ENCODE measurements at places on chromosomes 12 and 14.

DNA sequence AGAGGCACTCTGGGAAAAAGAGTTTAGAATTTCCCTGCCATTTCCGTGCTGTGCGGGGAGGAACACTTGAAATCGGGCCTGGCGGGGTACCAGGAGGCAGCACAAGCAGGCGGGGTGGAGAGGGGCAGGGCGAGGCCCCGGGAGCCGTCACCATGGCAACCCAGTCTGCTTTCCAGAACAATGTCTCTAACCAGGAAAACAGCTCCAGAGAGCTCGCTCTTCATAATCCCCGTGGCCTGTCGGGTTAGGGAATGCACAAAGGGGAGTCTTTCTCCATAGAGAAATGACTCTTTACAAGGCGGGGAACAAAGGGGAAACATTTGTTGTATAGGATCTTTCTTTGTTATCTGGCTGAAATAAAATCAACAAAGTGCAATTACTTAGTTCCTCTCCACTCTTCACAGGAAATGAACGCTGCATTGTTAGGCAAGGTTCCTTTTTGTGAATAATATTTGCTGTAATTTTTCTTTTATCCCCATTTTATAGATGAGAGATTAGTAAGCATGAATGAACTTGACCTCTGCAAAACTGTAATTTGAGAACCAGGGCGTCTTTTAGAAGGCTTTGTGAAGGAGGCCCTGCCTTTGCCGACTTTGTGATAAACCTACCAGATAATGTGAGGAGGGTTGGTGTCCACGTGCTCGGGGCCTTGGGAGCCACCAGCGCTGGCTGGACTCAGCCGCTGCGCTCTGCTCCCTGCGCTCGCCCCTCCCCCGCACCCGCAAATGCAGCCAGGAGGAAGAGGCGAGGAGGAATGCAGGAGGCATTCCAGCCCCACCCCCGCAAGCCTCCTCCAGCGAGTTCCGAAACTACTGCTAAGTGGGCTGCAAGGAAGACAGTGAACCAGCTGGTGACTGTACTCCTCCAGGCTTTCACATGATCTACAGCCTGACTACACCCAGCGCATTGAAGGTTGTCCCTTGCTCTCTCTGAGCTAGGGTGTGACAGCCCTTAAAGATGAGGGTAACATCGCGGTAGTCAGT is 105.2 kb upstream of the ATF7IP start:
- DNase-seq: peak; percentile 97

- no peak for DNase-seq
Measured at GRCh38 chr12:102570256-102570655, 89.9 kb upstream of the IGF1 start.

DNA sequence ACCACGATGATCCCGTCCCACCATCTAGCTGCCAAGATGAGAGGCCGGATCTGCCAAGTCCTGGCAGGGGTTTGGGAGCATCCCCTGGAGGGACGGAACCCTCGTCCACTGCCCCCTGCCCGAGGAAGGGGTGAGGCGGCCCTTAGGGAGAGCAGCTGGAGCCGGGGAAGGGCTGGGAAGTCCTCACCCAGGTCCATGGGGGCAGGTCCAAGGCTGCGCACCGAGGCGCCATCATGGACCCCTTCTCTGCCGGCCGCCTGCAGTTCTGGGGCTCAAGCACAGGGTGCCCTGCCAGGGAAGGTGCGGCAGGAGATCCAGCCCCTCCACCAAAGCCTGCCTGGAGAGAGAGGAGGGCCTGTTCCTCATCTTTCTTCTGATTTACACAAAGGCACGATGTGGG is 17.6 kb upstream of the FBRSL1 start:
- no peak for DNase-seq

- no peak for DNase-seq
Measured at GRCh38 chr12:4960547-4960946, 50.8 kb downstream of the KCNA1 start.

DNA sequence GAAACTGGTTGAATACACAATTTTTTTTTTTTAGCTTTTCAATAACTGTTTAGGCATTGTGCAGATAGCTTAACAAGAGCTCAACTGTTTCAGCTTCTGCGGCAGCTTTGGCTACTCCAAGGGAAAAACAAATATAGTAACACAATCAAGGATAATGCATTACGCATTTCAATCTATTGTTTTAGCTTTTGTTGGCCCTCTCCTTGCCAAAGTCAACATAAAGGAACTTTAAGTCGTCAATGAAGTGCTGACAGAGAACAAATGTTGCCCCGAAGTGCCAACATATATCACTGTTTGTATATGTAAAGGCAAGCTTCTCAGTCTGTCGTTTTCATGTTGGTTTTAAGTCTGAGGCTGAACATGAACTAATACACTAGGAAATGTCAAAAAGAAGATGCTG is 1087.4 kb upstream of the FLRT2 start:
- DNase-seq: no peak

- DNase-seq: no peak
Measured at GRCh38 chr12:11861155-11861863, 209.4 kb upstream of the BCL2L14 start.

DNA sequence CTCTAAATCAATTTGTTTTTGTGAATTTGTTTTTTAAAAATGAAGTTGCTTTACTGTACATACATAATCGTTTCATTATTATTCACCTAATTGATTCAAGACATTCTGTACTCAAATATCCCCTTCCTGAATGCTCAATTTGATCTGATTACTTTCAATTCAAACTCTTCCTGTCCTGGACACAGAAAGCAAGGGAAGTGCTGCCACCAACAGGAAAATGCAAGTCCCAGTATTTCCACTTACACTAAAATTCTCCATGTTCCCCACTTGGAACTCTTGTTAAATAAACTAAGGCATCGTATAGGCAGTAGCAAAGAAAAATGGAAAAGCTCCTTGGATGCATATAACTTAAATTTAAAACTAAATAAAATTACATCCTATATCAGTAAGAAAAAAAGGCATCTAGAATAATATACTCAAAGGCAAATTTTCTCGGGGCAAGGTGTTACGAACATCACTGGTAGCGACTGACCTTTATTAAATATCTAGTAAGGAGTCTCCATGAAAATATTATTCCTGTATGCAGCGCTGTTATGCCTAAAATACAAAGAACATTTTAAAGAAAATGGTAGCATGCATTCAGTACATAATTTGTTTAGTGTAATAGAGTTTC is 72.0 kb upstream of the DBX2 start:
- no peak for DNase-seq

GRCh38 chr14:95054346-95055280 is 102.7 kb downstream of the DICER1 start:
- no peak for DNase-seq

- no peak for DNase-seq
Measured at GRCh38 chr12:93245543-93245942, 132.2 kb upstream of the NUDT4 start.

GRCh38 chr12:26906704-26907103 is 31.1 kb downstream of the INTS13 start:
- DNase-seq: no peak

GRCh38 chr12:104805186-104805585 is 152.9 kb downstream of the SLC41A2 start:
- DNase-seq: no peak

GRCh38 chr14:89936654-89937185 is 17.8 kb downstream of the EFCAB11 start:
- DNase-seq: no peak

DNA sequence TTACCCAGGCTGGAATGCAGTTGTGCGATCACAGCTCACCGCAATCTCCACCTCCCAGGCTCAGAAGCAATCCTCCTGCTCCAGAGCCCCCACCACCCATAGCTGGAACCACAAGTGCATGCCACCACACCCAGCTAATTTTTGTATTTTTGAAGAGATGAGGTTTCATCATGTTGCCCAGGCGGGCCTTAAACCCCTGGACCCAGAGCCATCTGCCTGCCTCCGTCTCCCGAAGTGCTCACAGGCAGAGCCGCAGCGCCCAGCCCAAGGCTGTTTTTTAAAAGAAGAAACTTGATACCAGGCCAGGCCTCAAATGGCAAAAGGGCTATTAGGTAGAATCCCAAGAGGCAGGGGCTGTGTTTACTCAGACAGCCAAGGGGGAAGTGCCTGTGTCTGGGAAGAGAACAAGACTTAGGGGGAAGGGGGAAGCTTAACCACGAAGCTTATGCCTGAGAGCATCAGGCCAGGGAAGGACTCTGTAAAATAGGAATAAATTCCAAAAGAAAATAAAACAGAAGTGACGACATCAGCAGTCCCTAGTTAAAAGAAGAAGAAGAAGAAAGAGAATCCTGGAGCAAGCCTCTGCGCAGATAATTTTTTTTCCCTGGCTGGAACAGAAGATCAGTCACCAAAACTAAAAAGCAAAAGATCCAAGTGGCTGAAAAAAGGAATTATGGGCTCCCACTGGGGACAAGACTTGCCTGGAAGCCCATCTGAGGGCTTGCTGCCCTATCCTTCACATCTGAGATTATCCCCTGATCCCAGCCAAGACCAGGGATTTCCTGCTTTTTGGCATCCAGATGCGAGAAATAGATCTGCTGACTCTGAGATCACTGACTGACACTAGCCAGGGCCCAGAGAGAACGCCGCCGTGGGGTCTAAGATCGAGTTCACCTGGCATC is 170.5 kb downstream of the NDUFA12 start:
- peak; percentile 69 for DNase-seq

DNA sequence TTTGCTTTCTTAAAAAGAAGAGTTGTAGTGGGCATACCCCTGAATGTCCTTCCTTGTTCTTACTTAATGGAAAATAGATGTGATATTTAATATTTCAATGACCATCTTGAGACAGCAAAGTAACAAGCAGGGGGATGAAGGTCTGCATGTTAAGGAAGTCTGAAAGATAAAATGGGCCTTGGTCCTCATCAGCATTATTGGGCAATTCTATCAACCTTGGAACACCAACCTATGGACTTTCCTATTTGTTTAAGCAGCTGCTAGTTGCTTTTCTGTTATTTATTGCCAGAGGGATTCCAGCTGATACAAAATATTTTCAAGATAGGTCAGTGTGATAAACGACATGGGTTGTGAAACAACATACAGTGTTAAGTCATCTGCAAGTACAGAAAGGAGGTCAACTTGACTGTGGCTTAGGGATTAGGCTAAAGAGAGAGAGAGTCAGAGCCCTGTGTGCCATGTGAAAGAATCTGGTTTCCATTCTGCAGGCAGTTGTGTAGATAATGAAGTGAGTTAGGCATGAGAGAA is 16.4 kb upstream of the A2M start:
- no peak for DNase-seq

GRCh38 chr12:89350260-89350629 is 2.1 kb downstream of the DUSP6 start:
- DNase-seq: no peak

GRCh38 chr14:99554757-99555531 is 49.1 kb downstream of the CCDC85C start:
- DNase-seq: no peak

DNA sequence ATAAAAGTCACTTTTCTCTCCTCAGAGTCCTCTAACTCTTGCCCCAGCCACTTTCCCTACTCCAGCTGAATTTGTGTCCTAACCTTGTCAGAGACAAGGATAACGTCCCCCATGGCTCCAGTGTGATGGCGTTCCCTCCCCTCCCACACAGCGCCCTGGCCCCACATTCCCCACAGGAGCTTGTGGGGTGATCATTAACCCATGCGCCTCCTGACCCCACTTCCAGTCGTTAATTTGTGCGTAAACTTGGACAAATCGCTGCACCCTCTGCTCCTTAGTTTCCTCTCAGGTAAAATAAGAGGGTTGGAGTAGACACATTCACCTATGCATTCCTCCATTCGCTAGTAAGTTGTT is 22.9 kb upstream of the BCDIN3D start:
- DNase-seq: no peak

GRCh38 chr12:10027311-10027710 is 3.2 kb upstream of the CLEC9A start:
- no peak for DNase-seq

- DNase-seq: no peak
Measured at GRCh38 chr12:4118017-4118510, 155.5 kb upstream of the CCND2 start.

DNA sequence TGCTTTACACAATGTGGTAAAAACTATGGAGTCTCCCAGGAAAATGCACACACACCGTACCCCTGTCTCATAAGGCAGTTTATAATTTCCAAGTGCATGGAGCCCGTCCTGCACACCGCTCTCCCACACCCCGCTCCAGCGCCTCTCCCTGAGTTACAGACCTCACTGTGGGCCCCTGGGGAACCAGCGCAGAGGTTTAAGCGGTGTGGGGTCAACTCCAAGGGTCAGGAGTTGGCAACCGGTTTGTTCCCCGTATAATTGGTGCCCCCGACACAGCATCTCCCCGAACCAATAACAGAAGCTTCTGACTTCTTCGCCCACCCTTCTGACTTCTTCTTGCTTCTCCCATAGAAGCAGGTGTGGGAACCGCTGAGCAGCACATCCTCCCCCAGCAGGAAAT is 58.4 kb upstream of the DDX11 start:
- DNase-seq: no peak

- no peak for DNase-seq
Measured at GRCh38 chr12:29287622-29288021, 93.3 kb downstream of the ERGIC2 start.

DNA sequence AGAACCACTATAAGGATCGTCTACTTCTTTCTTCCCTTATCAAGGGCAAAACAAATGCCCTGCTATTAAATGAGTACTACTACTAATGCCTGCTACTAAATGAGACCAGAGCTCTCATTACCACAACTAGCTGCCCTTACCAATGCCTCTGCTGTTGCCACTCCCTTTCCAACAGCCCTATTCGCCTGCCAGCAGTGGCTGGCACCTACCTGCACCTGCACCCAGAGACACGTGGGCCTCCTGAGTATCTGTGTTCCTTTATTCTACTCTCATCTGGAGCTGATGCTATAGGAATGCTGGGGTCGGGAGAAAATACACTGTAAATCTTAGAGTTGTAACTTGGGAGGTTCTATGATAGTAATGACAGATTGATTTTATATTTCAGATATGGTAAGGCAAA is 174.7 kb downstream of the SLC2A13 start:
- DNase-seq: no peak

GRCh38 chr12:19430988-19431387 is 8.3 kb upstream of the AEBP2 start:
- no peak for DNase-seq

DNA sequence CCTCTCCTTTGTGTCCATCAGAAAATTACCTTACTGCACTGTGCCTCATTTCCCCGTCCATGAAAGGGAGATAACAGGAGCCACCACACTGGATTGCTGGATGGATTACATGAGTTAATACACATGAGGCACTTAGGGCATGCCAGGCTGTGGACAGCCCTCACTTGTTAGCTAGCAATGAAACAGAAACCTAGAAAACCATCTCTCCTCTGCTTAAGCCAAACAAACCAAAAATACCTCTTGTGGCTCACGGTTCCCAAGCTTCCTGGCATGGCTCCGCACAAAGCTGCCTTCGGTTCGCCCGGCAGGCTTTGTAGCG is 660 bp upstream of the HCFC2 start:
- no peak for DNase-seq

- DNase-seq: no peak
Measured at GRCh38 chr12:69150083-69150795, 89.1 kb upstream of the CPSF6 start.

DNA sequence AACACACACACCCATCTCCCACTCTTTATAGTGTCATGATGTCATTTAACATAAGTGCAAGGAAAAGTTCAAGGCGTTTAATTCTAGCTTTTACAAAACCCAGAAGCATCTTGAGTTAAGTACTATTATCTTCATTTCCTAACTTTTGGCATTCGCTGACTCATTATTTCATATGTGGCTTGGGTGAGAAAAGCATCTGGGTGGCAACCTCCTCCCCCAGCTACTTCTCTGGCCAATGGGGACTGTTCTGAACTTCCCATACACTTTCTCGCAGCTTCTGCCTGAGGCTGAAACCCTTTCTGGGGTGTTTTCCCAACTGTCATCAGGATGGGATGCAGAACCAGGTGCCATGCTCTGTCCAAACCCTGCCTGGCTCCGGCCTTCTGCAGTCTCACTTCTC is 2.8 kb upstream of the MARK3 start:
- DNase-seq: no peak

- DNase-seq: no peak
Measured at GRCh38 chr14:92687681-92688433, 60.6 kb downstream of the LGMN start.
